GM23248 (cell line): ENCODE measurements at places on chromosomes 7 and 10. TPM values are rescaled to one million over a fixed set of nuclear protein-coding genes. Genes with fewer than 3 reads are reported as not detected.

- DNase-seq = no peak
- H3K27me3 ChIP-seq = no peaks in the 10 kb centered on the region
- H3K27ac ChIP-seq = no peak overlapping the region
- peaks cover 11% of the 10 kb centered on the region for H3K4me1 ChIP-seq
Observed at GRCh38 chr10:35498693-35499092, 106.4 kb upstream of the GJD4 start.

GRCh38 chr7:25091176-25091575, 33.9 kb downstream of the CYCS start:
- DNase-seq = no peak
- no peak overlapping the region for H3K27ac ChIP-seq
- no peaks in the 10 kb centered on the region for H3K27me3 ChIP-seq
- no peaks in the 10 kb centered on the region for H3K4me1 ChIP-seq
- H3K4me3 ChIP-seq = no peak overlapping the region

DNA sequence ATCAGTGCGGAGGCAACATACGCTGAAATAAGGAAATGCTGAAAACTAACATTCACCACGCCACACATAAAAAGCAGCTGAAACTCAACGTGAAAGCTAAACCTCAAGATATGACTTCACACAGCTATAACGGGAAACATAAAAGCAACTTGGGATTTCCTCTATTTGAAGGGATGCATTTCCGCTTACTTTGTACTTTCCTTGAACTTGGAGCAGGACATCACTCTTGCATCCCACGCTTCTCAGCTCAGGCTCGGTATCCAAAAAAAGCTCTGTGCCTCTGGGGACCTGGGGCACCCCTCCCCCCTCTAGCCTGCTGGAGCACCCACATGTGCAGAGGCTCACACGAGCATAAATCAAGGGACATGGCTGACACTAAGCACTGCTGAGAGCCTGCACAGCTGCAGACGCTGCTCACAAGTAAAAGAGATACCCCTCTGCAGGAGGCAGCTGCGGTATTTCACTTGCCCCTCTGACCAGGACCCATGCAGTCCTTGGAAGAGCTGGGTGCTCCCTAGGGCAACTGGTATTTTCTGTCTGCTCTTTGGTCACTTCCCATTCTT, 34.2 kb downstream of the PARD3 start:
- no peaks in the 10 kb centered on the region for H3K36me3 ChIP-seq
- peaks cover 7% of the 10 kb centered on the region for H3K4me1 ChIP-seq
- H3K27me3 ChIP-seq = no peaks in the 10 kb centered on the region
- H3K27ac ChIP-seq = no peak overlapping the region
- no peak for DNase-seq

POLR3A gene
- polyA plus RNA-seq = 11.9 and 12.8 TPM in 2 replicates

GRCh38 chr10:12491491-12491890, 142.1 kb downstream of the CAMK1D start:
- no peak overlapping the region for H3K4me3 ChIP-seq
- H3K36me3 ChIP-seq = no peaks in the 10 kb centered on the region
- H3K4me1 ChIP-seq = no peaks in the 10 kb centered on the region
- no peak overlapping the region for H3K27ac ChIP-seq

MSMB gene
- not detected in 2 replicates for polyA plus RNA-seq

- no peak for DNase-seq
- H3K4me1 ChIP-seq = no peaks in the 10 kb centered on the region
- H3K27ac ChIP-seq = no peak overlapping the region
Observed at GRCh38 chr7:32605032-32605431, 109.7 kb downstream of the AVL9 start.
